ENCODE measurements at places on chromosomes 7 and 10. TPM values are rescaled to one million over a fixed set of nuclear protein-coding genes. Genes with fewer than 3 reads are reported as not detected.

DNA sequence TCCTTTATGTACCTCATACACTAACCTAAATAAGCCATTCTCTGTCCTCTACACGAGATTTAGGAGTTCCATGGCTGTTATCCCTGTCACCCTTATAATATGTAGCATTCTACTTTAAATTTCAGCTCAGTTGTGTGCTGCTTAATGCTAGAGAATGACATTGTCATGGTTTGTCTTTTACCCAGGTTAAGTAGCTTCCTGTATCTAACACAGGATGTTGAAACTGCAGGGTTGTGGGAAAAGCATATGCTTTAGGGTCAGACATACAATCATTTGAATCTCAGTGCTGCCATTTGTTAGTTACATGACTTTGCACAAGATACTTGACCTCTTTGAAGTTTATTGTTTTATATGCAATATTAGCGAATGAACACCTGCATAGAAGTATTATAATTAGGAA is 235.1 kb upstream of the CACNA2D1 start:
- no peak for DNase-seq

DNA sequence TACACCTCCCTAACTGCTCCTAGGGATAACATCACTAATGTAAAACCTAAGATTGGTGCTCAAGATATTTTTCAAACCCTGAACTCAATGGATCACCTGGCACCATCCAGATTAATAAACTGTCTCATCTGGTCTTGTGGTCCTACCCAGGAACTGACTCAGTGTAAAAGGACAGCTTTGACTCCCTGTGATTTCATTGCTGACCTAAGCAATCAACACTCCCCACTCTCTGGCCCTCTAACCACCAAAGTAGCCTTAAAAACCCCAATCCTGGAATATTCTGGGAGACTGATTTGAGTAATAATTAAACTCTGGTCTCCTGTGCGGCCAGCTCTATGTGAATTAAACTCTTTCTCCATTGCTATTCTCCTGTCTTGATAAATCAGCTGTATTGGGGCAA is 6.2 kb upstream of the USP54 start:
- no peak for DNase-seq

DNA sequence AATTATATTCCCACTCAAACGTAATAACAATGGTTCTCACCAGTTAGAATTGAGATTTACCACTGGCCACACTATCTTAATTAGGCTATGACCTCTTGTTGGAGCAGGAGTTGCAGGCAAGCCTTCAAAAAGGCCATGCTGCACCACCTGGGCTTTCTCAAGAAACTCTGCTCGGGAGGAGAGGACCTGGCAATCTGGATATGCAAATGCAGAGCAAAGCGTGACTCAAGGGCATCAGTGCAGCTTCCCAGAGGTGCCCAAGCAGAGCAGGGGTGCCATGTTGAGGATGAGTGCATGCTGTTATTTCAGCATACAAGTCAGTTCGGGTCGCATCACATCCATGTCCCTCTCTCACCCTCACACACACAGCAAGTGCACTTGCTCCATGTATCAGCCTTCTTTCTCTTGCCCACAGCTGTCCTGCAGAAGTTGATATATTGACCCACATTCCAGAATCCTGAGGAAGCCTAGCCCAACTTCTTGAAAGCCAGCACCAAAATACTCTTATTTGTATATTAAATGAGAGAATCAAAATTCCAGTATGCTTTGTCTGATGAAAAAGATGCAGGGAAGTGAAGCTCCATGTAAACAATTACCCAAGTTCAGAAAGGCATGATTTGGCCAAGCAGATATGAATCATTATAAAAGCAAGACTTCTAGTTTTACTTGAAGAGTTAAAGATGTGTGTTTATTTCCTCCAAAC is 55.7 kb upstream of the IL6 start:
- no peak for DNase-seq

GRCh38 chr7:112571852-112572607 is 91.2 kb downstream of the LSMEM1 start:
- DNase-seq = no peak

The NPC1L1 gene
- not detected for total RNA-seq
